Esophagus mucosa (tissue), 1 donor: ENCODE measurements at places on chromosomes 11 and 22. TPM values are rescaled to one million over a fixed set of nuclear protein-coding genes. Genes with fewer than 3 reads are reported as not detected.

GRCh38 chr11:130420478-130421198 lies 7.8 kb downstream of the ADAMTS8 start:
- no peak for ATAC-seq

- no peak for ATAC-seq
These were observed 86.5 kb upstream of the PITPNB start for GRCh38 chr22:28005513-28005912.

BBOX1 gene
- total RNA-seq = 13.7 TPM

DNA sequence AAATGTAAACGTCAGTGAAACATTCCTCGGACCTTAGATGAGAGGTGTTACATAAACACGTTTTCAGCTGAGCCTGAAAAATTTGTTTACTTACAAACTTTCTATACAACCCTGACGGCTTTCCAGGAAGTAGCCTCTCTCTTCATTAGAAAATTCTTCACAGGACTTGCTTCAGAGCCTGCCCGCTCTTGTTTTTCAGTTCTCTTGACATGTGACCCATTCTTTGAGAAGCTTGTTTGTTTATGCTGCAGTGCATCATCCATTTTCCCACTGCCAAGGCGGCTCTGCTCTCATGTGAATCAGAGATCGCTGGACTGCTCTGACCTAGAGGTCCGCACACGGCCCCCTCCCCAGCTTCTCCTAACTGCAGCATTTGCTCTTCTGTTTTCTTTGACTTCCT lies 47.9 kb upstream of the ARHGAP42 start:
- ATAC-seq = peak; percentile 76

MS4A7 gene
- total RNA-seq = 1.4 TPM

- ATAC-seq = no peak
These were observed 7.7 kb downstream of the SCO2 start for GRCh38 chr22:50517495-50518260.
